ENCODE measurements at places on chromosomes 7 and 10.

DNA sequence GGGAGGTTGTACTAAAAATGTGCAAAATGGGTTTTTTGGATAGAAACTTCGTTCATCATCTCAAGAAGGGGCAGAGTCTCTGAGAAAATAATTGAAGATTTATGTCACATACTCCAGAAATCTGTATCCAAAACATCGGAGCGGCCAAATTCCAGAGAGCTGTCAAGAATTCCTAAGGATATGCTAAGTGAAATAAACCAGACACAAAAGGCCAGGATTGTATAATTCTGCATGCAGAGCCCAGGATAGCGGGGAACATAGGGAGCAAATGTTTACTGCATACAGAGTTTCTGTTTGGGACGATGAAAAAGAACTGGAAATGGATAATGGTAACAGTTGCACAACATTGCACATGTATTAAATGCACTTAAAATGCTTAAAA lies 224.2 kb upstream of the AUTS2 start:
- no peaks in the 10 kb centered on the region for H3K36me3 ChIP-seq
- H3K27me3 ChIP-seq: no peaks in the 10 kb centered on the region
- no peak overlapping the region for H3K27ac ChIP-seq
- H3K4me3 ChIP-seq: no peak overlapping the region

DNA sequence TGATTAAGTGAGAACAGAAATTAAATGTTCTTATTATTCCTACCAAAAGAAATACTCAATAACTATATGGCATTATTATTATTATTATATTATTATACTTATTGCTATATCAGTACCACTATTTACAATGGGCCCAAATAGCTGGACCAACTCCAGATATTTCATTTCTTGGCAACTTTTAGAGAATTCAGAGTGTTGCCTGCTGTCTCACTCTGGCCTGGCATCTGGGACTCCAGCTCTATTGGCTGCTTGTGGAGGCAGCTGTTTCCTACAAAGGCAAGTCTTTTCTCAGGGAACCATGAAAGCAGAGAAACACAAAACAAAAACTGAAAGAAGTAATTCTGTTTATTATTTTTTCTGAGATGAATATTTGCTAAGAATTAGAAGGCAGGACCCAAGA lies 105.1 kb upstream of the SORCS1 start:
- no peaks in the 10 kb centered on the region for H3K4me1 ChIP-seq
- H3K27me3 ChIP-seq: no peaks in the 10 kb centered on the region
- no peaks in the 10 kb centered on the region for H3K36me3 ChIP-seq
- no peak overlapping the region for H3K4me3 ChIP-seq
- DNase-seq: no peak

GRCh38 chr7:47611045-47611511 lies 29.2 kb upstream of the TNS3 start:
- DNase-seq: no peak
- no peaks in the 10 kb centered on the region for H3K4me1 ChIP-seq
- no peaks in the 10 kb centered on the region for H3K27me3 ChIP-seq
- H3K4me3 ChIP-seq: no peak overlapping the region
- no peak overlapping the region for H3K27ac ChIP-seq

- H3K4me1 ChIP-seq: peaks cover 14% of the 10 kb centered on the region
- no peak overlapping the region for H3K27ac ChIP-seq
- DNase-seq: no peak
- no peaks in the 10 kb centered on the region for H3K36me3 ChIP-seq
- no peaks in the 10 kb centered on the region for H3K27me3 ChIP-seq
- H3K4me3 ChIP-seq: no peak overlapping the region
Measured at GRCh38 chr7:101436221-101436735, 73.6 kb downstream of the COL26A1 start.

- H3K4me3 ChIP-seq: no peak overlapping the region
- no peaks in the 10 kb centered on the region for H3K36me3 ChIP-seq
- DNase-seq: no peak
- no peaks in the 10 kb centered on the region for H3K27me3 ChIP-seq
Measured at GRCh38 chr10:101291331-101292193, 62.3 kb upstream of the LBX1 start.

DNA sequence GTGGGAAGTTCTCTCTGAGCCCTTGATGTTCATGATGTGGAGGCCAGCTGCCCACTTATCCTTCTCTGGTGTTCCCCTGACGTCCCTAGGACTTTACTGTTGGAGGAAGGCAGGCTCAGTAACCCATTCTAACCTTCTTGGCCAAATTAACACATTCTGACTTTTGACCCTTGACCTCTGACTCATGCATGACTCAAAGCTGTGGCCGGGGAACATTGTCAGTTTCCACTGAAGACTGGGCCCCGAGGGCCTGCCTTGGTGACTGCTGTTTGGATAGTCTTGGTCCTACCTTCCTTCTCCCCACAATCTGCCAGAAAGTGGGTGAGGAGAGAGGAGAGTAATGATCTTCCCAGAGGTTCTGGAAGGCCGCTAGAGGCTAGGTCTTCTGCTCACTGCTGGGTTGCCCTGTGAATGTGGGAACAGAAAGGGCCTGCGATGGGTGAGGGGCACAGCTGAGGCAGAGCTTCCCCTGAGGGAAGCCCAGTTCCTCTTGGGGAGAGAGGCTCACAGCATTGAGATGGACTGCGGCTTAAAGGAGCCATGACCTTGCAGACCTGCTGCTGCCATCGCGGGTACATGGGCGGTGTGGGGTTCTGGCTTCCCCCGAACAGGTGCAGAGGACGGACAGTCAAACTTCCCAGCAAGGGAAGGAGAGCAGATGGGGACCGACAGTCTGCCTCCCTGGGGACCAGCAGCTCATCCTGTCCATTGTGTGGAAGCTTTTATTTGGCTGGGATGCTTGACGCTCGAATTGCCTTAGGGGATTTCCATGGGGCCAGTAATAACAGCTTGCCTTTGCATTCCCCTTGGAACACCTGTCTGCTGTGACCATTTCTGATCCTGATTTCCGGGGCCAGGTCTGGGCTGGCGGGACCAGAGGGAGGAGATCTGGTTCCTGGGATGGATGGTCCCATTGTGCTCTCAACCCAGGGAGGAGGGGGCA lies 43.8 kb downstream of the ADAMTS14 start:
- peak overlapping the region; percentile 39 for H3K27ac ChIP-seq
- H3K27me3 ChIP-seq: no peaks in the 10 kb centered on the region
- no peaks in the 10 kb centered on the region for H3K36me3 ChIP-seq
- H3K4me3 ChIP-seq: no peak overlapping the region

GRCh38 chr7:131110297-131111080 lies 217.2 kb upstream of the MKLN1 start:
- H3K27me3 ChIP-seq: no peaks in the 10 kb centered on the region
- H3K36me3 ChIP-seq: no peaks in the 10 kb centered on the region
- DNase-seq: no peak
- peak overlapping the region; percentile 87 for H3K27ac ChIP-seq

DNA sequence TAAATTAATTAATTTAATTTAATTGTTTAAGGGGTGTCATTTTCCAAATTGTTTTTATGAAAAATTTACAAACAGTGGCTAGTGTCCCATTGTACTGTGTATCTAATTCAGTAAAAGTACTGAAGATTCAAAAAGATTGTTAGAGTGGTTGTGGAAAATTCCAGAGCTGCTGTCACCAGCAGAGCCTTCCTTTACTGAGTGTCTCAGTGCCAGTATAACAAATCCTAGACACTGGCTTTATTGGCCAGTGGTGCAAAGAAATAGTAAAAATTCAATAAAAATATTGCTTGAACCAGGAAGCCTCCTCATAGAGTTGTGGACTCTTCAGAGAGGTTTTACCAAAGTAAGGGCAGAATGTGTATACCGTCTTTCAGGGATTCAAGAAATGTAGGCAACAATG lies 23.1 kb upstream of the HERPUD2 start:
- DNase-seq: no peak
- H3K36me3 ChIP-seq: no peaks in the 10 kb centered on the region
- H3K27ac ChIP-seq: no peak overlapping the region
- no peak overlapping the region for H3K4me3 ChIP-seq
- H3K27me3 ChIP-seq: no peaks in the 10 kb centered on the region

DNA sequence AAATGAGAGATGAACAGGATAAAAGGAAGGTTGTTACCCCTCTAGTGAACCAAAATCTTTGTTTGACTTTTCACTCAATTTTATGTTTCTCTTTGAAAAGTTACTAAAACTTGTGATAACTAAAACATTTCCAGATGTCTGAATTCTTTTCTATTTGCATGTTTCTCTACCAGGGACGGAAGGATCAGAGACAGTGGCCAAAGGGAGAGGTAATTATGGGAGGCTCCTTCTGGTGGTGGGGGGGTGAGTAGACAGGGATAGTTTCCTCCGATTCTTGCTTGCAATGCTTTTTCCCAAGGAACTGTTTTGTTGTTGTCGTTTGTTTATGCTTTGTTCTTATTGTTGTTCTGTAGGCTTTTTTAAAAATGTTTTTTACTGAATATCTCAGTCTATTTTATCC lies 374.8 kb downstream of the INHBA start:
- DNase-seq: no peak
- no peaks in the 10 kb centered on the region for H3K27me3 ChIP-seq
- H3K27ac ChIP-seq: no peak overlapping the region
- H3K36me3 ChIP-seq: no peaks in the 10 kb centered on the region
- H3K4me1 ChIP-seq: no peaks in the 10 kb centered on the region

- H3K36me3 ChIP-seq: no peaks in the 10 kb centered on the region
- H3K4me3 ChIP-seq: no peak overlapping the region
- no peak for DNase-seq
Measured at GRCh38 chr7:27073076-27073475, 22.7 kb downstream of the HOXA1 start.

DNA sequence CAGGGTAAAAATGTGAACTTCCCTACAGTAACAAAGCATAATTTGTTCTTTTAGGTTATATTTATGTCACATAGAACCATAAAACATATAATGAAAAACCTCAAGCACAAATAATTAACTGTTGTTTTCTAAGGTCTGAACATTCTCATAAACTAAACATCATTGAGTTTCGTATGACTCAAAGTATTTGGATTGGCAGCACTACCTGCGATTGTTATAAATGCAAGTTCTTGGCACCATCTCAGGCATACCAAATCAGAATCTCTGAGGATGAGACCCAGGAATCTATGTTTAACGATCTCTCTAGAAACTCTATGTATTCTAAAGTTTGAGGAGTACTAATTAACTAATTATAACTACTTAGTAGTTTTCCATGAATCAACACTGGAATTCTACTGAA lies 22.5 kb downstream of the ORC5 start:
- H3K27ac ChIP-seq: no peak overlapping the region
- no peaks in the 10 kb centered on the region for H3K4me1 ChIP-seq
- DNase-seq: no peak
- H3K36me3 ChIP-seq: peaks cover 7% of the 10 kb centered on the region
- no peak overlapping the region for H3K4me3 ChIP-seq
- H3K27me3 ChIP-seq: no peaks in the 10 kb centered on the region

DNA sequence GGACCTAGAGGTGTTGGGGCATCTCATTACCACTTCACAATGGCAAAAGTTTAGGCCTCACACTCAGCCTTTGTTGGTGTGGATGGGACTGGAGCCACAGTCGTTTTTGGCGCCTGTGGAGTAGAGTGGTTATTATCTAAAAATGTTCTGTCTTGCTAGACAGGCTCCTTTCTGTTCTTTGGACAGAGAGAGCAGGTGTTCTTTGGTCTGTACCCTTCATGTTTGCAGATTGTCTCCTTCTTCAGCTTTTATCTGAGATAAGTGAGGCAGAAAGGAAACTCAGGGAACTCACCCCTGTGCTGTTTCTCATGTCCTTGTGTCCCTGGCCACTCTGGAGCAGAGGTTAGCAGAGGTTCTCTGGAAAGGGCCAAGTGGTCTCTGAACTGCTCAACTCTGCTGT lies 103.7 kb downstream of the CCNY start:
- no peak for DNase-seq
- H3K36me3 ChIP-seq: no peaks in the 10 kb centered on the region
- no peak overlapping the region for H3K27ac ChIP-seq
- H3K4me3 ChIP-seq: no peak overlapping the region

DNA sequence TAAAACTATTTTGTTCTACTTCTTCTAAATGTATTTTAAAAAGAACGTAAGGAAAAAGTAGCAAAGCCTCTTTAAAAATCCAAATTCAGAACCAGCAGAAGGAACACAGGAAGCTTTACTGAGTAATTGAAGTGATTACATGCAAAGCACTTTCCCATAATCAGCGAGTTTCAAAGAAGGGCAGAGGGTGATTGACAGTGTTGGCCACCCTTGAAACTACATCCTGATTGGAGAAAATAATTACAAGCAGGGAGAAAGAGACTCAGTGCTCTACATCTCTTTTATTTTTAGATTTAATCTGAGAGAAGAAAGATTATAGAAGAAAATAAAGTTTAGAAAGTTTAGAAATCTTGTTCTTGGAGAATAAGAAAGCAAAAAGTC lies 20.3 kb upstream of the HGF start:
- no peaks in the 10 kb centered on the region for H3K4me1 ChIP-seq
- no peak overlapping the region for H3K4me3 ChIP-seq
- no peak for DNase-seq
- no peak overlapping the region for H3K27ac ChIP-seq
- H3K36me3 ChIP-seq: no peaks in the 10 kb centered on the region
